ENCODE measurements at places on chromosomes 2 and 18.
A peak's percentile ranks its signal among the peaks of the same experiment; 100 is the strongest.

DNA sequence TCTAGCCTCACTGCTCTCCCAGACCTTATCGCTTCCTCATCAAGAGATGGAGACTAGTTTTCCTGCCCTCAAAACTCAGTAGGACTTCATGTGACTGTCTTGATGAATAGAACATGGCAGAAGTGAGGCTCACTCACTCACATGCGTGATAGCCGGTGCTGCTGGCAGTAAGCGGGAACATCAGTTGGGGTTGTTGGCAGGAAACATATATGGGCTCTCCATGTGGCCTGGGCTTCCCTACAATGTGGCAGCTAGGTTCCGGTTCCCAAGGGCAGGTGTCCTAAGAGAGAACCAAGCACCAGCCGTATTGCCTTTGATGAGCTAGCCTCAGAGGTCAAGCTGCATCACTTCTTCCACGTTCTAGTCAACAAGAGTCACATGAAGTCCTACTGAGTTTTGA is 15.2 kb upstream of the FAHD2A start:
- DNase-seq: no peak

GRCh38 chr2:196725882-196726281 is 73.6 kb downstream of the GTF3C3 start:
- no peak for DNase-seq

DNA sequence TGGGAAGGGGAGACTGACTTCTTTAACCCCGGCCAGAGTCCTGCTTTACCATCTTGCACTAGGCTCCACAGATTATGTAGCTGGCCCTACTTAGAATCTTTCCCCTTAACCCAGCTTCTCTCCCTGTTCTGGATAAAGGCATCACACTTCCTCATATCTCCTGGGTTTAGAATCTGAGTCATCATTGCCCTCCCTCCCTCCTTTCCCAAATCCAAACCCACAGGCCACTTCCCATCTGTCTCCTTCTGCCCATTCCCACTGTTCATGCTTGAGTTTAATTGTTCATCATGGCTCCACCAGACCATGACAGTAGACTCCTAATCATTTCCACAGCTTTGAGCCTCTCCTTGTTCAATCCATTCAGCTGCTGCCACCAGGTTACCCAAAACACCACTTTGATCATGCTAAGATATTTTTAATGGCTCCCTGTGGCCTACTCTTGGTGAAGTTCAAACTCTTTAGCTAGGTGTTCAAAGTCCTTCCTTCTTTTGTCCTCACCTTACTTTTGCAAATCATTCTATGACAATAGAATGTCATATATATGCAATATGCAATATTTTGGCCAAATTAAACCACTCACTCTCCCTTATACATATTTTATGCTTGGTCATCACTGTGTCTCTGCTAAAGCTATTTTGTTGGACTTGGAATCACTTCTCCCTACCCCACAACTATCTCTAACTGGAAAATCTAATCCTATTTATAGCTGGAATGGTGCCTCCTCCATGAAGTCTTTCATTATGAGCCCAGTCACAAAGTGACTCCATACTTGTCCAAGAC is 5.5 kb downstream of the PDE11A start:
- DNase-seq: no peak

DNA sequence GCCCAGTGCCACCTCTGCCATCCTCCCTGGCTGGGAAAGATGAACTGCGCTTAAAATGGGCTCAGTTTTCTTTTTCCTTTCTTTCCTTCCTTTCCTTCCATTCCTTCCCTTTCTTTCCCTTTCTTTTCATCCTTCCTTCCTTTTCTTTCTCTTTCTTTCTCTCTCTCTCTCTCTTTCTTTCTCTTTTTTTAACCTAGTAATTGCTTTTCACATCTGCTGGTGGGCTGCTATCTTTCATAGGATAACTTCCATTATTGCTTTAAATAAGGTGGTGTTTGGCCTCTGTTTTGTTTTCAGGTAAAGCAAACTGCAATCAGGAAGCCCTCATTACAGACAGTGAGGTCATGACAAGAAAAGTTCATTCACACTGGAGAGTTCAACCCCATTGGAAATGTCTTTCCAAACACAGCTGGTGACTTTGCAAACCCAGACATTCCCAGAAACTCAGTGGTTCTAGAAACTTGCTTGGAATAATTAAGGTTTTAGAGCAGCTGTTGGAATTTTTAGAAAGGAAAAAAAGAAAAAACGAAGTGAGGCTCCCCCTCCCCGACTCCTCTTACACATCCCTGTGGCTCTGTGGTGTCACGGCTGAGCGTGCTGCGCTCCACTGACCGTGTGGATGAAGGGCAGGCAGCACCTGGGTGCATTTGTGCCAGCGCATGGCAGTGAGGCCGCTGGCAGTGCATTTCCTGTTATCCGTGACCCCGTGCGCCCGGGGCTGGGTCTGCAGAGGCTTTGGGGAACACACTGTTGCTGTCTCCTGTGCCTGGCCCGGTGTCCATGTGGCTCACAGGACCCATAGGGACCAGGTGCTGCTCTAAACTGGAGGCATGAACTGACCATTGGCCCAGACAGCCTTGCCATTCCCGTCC is 76.9 kb downstream of the MBP start:
- no peak for DNase-seq

- peak; percentile 37 for DNase-seq
These were observed 54.4 kb downstream of the RPL37A start for GRCh38 chr2:216553093-216553478.

GRCh38 chr18:45255197-45255890 is 359.9 kb upstream of the SLC14A2 start:
- DNase-seq: no peak

- no peak for DNase-seq
These were observed 129.5 kb downstream of the RND3 start for GRCh38 chr2:150357770-150358467.

GRCh38 chr2:211944572-211944971 is 594.0 kb downstream of the ERBB4 start:
- DNase-seq: no peak

GRCh38 chr2:36399050-36399449 is 43.5 kb downstream of the CRIM1 start:
- DNase-seq: no peak

DNA sequence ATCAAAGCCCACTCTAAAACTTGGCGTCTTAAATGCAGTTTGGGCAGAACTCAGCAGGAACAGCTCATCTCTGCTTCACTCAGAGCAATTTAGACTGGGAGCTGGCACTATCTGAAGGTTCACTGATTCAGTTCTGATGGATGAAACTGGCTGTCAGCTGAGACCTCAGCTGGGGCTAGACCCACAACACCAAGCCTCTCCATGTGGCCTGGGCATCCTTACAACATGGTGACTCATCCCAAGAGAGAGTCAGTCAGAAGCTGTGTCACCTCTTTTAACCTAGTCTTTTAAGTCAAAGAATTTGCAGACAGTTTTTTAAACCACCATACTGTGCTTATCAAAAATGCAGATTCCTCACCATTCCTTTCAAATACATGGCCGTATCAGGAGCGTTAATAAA is 62.6 kb upstream of the ZNF397 start:
- no peak for DNase-seq
